Non-pigmented ciliary epithelial cell (primary cell): ENCODE measurements at places on chromosomes 3 and 15.

DNA sequence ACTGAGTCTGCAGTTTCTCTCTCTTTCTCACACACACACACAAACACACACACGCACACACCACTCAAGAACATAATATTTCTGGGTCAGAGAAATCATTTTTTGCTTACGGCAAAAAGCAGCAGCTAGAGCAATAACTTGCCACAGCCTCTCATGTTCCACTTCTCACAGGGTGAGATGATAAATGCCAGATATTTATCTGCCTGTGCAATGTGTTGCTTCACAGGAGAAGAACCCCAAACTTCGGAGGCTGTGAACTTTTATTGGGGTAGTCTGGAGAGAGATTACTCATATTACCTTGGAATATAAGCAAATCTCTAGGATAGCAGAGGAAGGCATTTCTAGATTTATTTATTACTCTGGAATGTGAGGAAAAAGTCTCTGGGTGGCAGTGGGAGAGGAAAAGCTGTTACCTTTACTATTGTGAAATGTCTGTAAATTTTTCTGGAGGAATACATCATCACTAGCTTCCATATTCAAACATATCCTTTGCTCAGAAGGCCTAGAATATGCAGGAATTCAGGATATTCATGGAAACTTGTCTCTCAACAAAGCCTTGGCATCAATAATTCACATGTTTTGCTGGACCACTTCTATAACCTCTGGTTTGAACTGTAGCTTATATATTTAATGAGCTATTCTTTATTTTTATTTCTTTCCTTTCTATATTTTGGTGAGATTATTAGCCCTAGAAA lies 369.2 kb downstream of the NSUN3 start:
- no peak for DNase-seq

DNA sequence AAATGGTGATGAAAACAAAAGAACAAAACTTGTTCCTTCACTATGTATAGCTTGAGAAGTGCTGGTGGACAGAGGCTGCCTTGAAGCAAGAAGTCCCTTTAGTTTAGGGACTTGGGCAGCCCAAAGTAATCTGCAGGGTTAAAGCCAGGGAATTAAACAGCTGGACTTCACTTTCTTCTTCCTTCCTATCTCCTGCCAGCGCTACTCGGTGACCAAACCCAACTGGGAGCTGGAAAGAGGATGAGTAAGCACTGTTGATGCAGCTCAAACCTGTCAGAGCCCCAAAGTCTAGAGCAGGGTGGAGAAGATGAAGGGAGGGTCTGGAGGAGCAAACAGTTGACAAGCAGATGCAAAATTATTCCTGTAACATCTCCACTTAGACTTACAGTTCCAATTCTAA lies 73.1 kb upstream of the FBN1 start:
- no peak for DNase-seq

DNA sequence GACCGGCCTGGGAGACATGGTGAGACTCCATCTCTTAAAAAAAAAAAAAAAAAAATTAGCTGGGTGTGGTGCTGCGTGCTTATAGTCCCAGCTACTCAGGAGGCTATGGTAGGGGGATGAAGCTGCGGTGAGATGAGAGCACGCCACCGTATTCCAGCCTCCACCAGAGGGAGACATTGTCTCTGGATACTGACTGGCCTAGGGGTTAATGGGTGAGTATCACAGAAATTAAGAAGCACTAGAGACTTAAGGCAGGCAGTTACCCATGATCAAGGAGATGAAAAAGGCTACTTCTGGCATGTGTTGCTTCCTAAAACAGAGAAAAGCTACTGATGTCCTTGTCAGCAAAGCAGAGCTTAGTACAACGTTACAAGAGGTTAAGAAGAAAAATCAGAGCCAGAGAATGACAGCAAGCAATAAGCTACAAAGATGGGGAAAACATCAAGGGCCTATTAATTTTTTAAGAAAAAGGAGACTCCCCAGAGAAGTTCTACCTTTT lies 8.6 kb downstream of the TFRC start:
- DNase-seq: no peak

GRCh38 chr15:100762289-100762688 lies 117.3 kb upstream of the ALDH1A3 start:
- no peak for DNase-seq

GRCh38 chr15:79965846-79966630 lies 5.0 kb downstream of the BCL2A1 start:
- no peak for DNase-seq

DNA sequence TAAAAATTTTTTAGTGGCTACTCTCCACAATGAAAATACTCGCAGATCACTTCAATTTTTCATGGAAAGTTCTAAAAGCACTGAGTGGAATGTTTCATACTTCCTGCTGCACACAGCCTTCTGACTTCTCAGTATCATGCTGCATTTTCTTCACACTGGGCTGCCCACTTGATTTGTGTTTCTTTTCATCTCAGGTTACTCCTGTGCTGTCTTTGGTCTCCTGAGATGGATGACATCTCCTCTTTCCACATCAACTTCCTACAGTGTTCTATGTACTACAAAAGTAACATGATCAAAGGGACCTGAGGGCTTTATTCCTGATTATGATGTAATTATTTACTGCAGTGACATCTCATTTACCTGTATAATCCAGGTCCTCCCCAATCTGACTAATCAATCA lies 927.7 kb downstream of the ROBO2 start:
- no peak for DNase-seq

DNA sequence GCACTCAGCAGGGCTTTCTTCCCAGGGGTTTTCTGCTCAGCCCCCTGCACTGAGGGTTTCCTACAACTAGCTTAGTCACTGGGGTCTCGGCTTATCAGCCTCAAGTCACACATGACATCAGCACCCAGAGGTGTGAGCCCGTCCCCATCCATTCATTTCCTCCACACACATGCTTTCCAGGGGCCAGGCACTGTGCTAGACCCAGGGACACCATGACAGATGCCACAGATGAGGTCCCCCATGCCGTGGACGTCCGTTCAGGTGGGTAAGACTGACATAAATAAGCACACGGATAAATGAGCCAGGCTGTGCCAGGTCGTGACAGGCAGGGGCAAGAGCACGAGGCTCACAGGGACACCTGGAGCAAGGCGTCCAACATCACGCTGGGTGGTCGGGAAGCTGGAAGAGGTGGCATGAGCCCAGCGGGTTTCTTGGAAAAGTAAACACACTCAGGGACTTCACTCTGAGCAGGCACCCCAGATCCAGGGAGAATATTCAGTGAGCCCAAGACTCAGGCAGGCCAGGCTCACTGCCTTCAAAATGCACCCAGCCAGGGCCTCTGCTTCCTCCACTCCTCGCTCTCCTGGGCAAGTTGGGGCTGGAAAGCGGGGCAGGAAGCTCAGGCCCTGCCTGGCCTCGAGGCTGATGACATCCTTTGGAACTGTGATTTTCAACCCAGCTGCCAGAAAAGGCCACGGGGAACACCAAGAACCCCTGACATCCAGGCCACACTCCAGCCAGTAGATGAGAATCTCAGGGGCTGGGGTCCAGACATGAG lies 139.3 kb downstream of the CHSY1 start:
- no peak for DNase-seq

- peak; percentile 65 for DNase-seq
Observed at GRCh38 chr3:151086484-151087456, 1.3 kb downstream of the MED12L start.

DNA sequence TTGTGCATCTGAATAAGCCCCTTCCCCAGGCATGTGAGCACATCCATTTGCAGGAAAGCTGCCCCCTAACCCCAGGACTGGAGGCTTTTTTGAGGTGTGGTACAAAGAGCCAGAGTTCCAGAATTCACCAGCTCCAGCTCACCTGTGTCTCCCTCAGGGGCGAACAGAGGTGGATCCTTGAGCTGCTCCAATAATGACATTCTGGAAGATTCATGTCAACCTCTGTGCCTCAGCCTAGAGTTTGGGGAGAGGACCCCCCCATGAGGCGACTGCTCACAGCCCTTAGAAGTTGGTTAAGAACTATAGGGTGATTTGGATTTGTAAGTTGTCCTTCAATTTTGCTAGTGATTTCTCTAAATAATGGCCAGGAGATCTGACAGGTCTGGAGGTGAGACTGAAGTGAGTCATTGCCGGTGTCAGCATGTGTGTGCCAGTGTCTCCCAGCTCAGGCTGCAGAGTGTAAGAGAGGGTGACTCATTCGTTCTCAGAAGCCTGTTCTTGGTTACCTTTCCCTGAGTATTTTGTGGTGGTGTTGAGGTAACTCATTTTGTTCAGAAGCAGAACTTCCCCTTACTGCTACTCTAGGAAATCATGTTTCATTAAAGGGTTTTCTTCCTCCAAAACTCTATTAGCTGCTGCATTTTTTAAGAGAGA lies 136.9 kb upstream of the TOPAZ1 start:
- peak; percentile 10 for DNase-seq

GRCh38 chr3:151976211-151977050 lies 103.0 kb downstream of the SUCNR1 start:
- peak; percentile 98 for DNase-seq

- no peak for DNase-seq
Observed at GRCh38 chr3:14273901-14274611, 95.4 kb downstream of the LSM3 start.

DNA sequence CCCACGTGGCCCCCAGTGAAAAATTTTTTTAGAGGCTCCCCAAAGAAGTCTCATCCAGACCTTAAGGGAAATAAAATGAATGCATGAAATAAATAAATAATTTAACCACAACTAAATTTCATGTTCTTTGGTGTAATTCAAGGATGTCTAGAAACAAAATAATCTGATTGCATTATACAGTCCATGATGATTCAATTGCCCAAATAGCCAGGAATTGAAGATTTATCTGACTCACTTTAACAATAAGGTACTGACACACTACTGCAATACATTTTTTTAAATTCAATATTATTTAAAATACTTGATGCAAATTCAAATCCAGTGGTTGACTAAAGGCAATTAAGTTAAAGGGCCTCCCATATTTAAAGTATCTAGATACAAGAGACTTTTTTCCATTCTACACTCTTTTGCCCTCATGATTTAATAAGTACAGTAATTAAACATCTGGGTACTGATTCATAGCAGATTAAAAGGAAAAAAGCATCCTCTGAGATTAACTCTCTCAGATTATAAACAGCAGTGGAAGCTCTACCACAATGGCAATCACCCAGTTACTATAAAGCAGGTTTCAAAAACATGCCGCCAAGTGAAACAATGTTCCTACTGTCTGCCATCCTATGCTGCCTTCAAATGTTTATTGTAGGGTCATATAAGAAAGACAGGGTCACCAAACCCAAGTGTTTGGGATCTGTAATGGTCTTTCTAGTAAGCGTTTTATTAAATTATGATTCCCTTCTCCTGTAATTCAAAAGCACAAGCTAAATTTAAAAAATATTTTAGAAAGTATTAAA lies 9.9 kb downstream of the UQCC5 start:
- DNase-seq: no peak

GRCh38 chr15:100663086-100663914 lies 60.9 kb downstream of the ASB7 start:
- no peak for DNase-seq

DNA sequence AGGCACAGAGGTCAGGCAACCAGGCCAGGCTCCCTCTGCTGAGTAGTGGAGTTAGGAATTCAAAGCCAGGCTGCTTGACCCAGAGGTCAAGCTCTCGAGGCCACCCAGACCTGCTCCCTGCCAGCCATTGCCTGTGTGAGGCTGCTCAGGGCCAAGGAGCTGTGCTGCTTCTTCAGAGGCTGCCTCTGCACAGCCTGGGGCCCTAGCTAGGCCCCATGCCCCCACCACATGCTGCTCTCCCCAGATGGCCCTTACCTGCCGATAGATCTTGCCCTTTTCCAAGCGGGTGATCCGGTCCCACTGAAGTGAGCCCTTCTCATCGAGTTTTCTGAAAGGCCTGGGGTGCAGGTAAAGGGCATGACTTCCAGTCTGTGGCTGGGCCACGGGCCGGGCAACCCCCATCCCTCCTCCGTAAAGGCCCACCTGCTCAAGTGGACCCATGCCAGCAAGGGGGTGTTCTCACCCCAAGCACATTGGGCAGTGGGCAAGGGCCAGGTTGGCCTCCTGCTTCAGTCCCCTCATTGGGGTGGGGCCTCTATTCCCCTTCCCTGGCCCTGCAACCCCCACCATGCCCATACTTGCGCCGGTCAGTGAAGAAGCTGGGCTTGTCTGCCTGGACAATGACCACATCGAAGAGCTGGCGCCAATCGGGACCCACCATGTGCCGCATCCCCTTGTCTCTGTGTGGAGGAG lies 6.5 kb downstream of the NT5DC2 start:
- no peak for DNase-seq

GRCh38 chr15:53331328-53332190 lies 427.9 kb downstream of the WDR72 start:
- no peak for DNase-seq

DNA sequence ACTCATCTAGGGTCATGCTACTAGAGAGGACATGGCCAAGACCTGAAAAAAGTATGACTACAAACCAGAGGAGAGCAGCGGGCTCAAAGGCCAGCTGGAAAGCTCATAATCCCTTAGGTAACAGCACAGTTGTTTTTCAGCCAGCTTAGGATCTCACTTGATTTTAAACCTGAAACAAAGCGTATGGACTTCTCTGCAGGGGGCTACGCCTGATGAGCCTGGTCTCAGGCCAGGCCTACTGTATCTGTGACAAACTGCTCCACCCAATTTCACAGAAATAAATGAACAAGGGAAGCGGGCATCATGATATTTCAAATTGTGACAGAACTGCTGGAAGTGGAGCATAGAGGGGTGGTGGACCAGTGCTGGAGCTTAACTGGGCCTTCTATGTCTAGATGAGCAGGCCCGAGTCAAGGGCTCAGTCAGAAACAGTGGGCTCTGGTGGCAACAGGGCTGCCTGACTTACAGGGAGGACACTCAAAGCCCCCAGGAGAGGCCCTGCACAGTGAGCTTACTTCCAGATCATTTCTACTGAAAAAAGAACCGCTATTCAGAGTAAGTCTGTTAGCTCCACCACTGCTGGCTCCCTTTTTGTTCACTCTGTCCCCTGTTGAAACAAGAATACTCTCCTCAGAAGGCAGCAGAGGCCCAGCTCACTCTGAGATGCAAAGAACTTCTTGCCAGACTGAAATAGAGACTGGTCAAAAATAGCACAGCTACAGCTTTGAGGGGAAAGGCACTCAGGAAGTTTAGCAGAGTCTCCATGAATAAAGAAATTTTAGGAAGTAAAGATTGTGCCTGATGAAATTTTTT lies 47.0 kb downstream of the LRIG1 start:
- no peak for DNase-seq

DNA sequence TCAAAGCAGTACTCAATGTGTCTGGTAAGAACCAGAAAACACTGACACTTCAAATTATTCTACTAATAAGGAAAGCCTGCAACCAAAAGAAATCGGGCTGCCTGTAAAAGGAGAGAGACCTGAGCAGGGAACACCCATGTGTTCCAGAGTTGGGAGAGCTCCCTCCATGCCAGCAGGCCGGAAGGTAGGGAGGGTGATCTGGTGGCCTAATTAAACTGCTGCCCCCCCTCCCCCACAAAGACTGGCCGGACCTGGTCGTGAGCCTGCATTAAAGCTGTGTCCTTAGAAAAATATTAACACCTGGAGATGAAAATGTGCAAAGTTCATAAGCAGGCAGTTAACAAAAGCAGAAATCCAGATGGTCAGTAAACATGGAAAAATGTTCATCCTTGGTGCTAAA lies 170.6 kb upstream of the BHLHE40 start:
- DNase-seq: no peak

GRCh38 chr3:11438646-11439045 lies 166.4 kb downstream of the ATG7 start:
- no peak for DNase-seq
